ENCODE measurements at places on chromosomes 7 and 10.
A peak's percentile ranks its signal among the peaks of the same experiment; 100 is the strongest.

- DNase-seq = no peak
Observed at GRCh38 chr7:100093498-100093897, 4.7 kb downstream of the COPS6 start.

GRCh38 chr7:39367451-39367850 is 198.8 kb upstream of the YAE1 start:
- no peak for DNase-seq

DNA sequence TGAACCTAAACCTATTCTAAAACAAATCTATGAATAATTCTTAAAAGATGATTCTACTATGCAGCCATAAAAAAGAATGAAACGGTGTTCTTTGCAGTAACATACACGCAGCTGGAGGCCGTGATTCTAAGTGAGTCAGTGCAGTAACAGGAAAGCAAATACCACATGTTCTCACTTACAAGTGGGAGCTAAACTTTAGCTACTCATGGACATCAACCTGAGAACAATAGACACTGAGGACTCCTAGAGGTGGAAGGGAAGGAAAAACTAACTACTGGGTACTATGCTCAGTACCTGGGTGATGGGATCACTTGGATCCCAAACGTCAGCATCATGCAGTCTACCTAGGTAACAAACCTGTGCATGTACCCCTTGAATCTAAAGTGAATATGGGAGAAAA is 575.0 kb upstream of the MGMT start:
- DNase-seq = no peak

- no peak for DNase-seq
Observed at GRCh38 chr7:121404348-121404747, 8.2 kb upstream of the FAM3C start.

DNA sequence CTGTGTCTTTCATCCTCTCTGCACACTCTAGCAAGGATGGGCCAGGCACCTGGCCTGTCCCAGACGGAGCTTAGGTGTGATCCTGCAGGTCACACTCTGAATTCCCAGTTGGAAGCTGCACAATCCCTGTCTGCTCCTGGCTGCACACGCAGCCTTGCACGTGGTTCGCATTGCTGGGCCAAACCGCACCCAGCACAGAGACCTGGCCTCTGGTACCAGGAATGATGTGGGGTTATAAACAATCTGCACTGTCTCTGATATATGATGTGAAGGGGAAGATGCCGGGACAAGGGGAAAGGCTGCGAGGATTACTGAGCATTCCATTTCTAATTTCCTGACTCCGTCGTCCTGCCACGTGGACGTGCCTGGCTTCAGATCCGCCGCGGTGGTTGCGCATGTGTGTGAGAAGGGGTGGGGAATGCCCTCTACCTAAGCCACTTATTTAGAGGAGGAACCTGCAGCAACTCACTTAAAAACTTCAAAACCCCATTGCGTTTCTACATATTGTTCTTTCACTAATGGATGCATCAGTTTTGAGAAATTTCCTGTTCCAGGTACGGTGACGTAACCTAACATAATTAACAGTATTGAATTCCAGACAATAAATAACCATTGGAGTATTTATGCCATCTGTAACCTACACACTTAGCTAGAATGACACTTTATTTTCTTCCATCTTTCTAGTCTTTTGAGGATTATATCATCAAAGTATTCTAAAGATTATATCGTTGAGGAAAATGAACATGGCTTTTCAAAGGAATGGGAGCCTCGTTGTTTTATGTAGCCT is 559.7 kb upstream of the MGMT start:
- DNase-seq = no peak

- no peak for DNase-seq
Observed at GRCh38 chr7:83861876-83862275, 212.9 kb upstream of the SEMA3E start.

GRCh38 chr10:98312349-98312748 is 44.4 kb upstream of the LOXL4 start:
- no peak for DNase-seq

- no peak for DNase-seq
Observed at GRCh38 chr10:35225204-35225603, 98.6 kb downstream of the CREM start.

DNA sequence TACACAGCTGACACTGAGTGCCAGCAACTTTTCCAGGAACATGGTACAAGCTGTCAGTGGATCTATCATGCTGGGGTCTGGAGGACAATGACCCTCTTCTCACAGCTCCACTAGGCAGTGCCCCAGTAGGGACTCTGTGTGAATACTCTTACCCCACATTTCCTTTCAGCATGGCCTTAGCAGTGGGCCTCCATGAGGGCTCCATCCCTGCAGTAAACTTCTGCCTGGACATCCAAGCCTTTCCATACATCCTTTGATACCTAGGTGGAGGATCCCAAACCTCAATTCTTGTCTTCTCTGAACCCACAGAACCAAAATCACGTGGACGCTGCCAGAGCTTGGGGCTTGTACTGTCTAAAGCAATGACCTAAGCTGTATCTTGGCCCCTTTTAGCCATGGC is 116.8 kb downstream of the IQUB start:
- DNase-seq = no peak

GRCh38 chr10:13834581-13835286 is 248.0 kb downstream of the PRPF18 start:
- no peak for DNase-seq

DNA sequence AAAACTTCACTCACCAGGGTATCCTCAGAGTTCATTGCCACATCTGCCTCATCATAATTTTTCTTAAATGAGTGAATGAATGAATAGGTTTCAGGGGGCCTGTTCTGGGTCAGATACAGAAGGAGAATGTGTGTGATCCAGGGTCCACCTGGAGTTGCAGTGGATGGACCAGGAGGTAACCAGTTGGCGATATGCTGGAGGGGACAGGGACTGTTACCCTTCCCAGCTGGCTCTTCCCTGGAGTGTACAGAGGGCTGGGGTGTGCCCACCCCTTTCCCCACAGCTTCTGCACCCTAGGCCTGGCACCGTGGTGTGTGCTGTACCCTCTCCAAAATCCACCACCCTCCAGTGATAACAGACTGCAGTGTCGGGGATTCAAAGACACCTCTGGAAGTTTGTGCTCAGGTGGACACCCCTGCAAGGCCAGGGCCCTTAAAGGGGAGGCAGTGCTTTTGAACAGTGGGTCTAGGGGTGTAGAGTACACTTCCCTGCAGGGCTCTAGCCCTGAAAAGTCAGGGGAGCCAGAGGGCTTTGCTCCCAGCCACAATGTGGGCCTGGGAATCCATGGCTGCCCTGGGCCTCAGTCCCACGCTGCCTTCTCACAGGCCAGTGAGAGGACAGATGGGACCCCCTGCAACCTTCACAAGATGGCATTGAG is 134.4 kb upstream of the UNC5B start:
- peak; percentile 58 for DNase-seq

DNA sequence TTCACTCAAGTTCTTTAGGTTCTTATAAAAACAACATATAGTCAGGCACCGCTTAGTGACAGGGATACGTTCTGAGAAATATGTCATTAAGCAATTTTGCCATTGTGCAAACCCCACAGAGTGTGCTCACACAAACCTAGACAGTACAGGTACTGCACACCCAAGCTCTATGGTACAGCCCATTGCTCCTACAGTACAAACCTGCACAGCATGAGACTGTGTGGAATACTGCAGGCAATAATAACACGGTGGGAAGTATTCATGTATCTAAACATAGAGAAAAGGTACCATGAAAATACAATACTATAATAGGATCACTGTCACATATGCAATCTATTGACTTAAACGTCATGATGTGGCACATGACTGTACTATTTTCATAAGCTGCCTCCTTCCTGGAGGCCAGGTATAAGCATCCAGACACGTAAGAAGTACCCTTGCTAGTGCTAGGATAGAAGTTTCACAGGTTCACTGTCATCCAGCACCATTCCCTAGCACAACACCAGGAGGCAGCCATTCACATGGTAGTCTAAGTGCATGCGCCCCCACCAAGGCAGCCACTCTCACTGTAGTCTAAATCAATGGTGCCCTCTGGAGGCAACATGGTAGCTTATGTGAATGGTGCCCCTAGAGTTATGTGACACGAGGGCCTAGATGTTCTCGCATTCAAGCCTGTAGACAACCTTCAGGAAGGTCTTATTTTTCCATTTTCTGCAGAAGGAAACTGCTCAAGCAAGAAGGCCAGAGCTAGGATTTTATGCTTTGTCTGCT is 98.5 kb downstream of the ARHGAP22 start:
- DNase-seq = no peak

DNA sequence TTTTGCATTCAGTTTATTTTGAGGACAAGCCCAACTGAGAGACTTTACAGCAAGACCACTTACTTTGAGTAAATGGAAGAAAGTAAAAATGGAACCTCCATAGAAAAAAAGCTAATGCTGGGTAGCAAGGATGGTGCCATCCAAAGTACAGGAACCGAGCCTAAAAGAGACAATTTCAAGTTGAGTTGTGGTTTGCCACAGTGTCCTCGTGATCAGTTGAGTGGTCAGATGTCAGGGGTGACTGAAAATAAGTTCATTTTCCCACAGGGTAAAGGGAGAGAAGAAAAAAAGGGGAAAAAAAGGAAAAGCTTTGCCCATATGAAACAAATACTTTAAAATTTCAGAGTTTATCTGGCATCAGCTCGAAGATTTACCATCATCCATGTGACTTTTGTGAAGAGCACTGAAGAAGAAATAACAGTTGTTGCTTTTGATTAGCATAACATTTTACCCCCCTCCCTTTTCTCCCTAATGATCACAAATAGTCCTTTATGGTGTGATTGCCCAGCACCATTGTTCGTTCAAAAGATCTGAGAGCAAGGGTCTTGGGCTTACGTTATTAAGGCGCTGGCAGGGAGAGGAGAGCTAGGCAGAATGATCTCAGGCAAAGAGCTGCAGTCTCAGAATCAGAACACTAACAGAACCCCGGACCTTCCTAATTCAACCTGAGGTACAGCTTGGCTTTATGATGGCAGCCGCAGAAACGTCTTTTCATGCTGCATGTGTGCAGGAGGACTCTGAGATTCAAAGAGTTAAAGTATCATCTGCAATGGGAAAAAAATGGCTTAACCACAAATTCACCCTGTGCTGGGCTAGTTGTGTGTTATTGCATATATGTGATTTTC is 338.1 kb downstream of the RNLS start:
- DNase-seq = no peak

- no peak for DNase-seq
Observed at GRCh38 chr7:75055155-75055554, 18.4 kb downstream of the RCC1L start.

DNA sequence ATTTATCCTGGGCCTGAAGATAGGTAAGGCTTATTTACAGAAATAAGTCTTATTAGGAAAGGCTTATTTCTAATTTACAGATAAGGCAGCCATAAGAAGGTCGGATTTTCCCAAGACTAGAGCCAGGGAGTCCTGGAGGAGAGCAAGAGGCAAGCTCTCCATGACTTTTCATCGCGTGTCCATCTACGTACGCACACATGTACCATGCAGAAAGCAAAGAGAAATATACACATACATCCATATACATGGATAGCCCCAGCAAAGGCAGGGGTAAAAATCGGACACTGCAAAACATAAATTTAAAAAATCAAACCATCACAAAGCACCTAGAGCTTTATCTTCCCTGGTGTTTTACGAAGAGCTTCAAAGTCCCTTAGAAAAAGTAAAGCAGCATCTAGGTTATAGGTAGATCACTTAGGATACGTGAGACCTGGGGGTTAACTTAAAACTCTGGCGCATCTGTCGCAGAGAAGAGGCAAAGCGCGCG is 25.8 kb upstream of the ZRANB1 start:
- DNase-seq = no peak

- no peak for DNase-seq
Observed at GRCh38 chr7:153604-154003, 38.8 kb upstream of the FAM20C start.

GRCh38 chr7:21639206-21639868 is 96.5 kb downstream of the DNAH11 start:
- no peak for DNase-seq

GRCh38 chr7:39621261-39621660 is 2.1 kb upstream of the RALA start:
- DNase-seq = no peak

DNA sequence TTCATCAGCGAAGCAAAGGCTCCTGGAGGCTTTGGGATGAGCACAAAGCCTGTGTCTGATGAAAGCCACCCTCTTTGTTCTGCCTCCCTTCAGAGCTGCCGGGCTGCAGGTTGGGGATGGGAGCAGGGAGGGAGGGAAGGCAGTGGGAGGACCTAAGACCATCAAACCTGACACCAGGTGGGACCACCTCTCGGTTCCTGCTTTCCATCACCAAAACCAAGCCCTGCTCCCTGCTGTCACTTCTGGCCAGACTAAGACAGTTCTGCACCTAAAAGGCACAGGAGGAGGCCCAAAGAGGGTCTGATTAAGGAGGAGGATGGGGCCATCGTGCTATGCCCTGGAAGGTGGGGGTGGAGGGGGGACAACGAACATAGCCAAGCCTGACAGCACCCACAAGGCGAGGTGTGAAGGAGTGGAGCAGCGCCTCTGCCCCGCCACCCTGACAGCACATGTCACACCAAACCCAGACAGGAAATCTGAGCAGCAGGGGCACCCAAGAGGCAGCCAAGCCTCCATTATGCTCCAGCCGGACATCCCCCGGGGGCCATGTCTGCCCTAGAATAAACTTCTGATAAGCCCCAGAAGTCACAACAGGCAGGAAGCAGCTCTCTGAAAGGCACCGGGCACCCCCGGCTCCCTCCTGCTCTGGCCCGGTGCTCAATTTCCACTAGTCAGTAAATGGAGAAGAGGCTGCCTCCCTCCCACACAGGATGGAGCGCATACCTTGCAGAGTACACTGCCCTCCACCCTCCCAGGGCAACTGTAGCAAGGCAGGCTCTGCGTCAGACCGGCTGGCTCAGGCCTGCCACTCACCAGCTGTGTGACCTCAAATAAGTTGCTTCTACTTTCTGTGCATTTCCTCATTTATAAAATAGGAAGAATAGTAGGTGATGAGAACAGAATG is 48.9 kb downstream of the DLG5 start:
- no peak for DNase-seq

GRCh38 chr10:69338133-69338456 is 59.8 kb downstream of the HK1 start:
- no peak for DNase-seq

DNA sequence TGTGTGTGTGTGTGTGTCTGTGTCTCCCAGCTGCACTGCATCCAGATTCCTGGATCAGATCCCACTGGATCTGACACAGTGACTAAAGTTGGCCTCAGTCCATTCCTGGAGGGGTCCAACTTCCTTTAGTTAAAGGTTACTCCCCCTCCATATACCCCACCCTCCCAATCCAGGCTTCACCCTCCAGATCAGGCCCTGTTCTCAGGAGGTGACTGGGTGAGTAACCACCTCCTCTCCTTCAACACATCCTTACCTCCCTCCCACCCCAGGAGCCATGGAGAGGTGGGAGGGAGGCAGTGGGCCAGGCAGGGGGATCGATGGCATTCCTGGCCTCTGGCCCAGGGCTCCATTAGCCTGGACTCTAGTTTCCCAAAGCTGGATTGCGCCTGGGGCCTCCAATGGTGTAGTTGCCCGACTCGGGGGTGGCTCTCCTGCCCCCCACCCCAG is 11.3 kb downstream of the KCNIP2 start:
- no peak for DNase-seq
